HepG2 (cell line): ENCODE measurements at places on chromosomes 4 and X. TPM values are rescaled to one million over a fixed set of nuclear protein-coding genes. Genes with fewer than 3 reads are reported as not detected.
A peak's percentile ranks its signal among the peaks of the same experiment; 100 is the strongest.

DNA sequence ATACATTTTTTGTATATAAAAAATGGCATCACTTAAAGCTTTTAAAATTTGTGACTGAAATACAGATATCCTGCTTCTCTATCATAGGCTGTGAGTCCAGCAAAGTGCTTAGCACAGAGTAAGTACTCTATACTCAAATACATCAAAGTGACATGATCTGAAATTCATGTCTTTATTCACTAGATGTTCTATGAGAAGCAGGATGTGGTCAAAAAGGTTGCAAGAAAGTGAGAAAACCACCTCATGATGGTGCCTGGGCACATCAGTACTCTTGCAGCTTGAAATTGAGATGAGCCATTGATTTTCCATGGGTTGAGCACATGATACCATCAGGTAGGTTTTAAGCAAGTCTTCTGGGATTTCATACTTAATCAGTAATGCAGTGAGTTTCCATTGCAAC, 20.4 kb upstream of the SFRP2 start:
- no peak overlapping the region for H3K4me3 ChIP-seq
- H3K36me3 ChIP-seq, result no peaks in the 10 kb centered on the region
- no peaks in the 10 kb centered on the region for H3K27me3 ChIP-seq
- no peak for DNase-seq
- no peak overlapping the region for H3K27ac ChIP-seq

DNA sequence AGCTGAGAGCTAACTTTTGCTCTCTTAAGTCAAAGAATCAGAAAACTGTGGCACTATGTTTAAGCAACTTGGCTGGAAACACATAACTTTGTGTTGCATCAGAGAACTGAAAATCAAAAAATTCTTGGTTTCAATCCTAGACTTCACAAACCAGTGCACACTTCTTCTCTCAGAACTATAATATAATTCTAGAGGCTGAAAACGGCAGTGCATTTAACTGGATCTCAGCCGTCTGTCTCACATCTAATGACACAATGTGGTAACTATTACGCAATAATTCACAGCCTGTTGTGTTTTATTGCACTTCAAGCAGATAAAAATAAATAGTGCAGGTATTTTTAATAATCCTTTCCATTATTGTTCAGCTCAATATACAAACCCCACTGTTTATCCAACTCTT, 260.6 kb upstream of the DIAPH2 start:
- H3K27ac ChIP-seq, result no peak overlapping the region
- no peak for DNase-seq
- H3K27me3 ChIP-seq, result no peaks in the 10 kb centered on the region

GRCh38 chr4:143389579-143390195, 53.0 kb downstream of the GAB1 start:
- H3K36me3 ChIP-seq, result no peaks in the 10 kb centered on the region
- no peak overlapping the region for H3K27ac ChIP-seq
- peak; percentile 72 for DNase-seq
- H3K4me3 ChIP-seq, result no peak overlapping the region
- peaks cover 50% of the 10 kb centered on the region for H3K4me1 ChIP-seq
- no peaks in the 10 kb centered on the region for H3K27me3 ChIP-seq

- 0 out of 2 replicates have a peak, but pooled peaks cover 6% of the 10 kb centered on the region for H3K4me1 ChIP-seq
- H3K27ac ChIP-seq, result no peak overlapping the region
- peak; percentile 6 for DNase-seq
- no peak overlapping the region for H3K4me3 ChIP-seq
These were observed 45.0 kb upstream of the IL13RA1 start for GRCh38 chrX:118682258-118683014.

GRCh38 chr4:957231-957580, 16.2 kb downstream of the DGKQ start:
- H3K4me1 ChIP-seq, result no peaks in the 10 kb centered on the region
- no peak overlapping the region for H3K4me3 ChIP-seq
- no peaks in the 10 kb centered on the region for H3K27me3 ChIP-seq

DMD gene
- total RNA-seq, result 25.9 and 35.6 TPM in 2 replicates

NHSL2 gene
- total RNA-seq, result not detected in 2 replicates
